Stimulated activated naive CD8-positive, alpha-beta T cell treated with anti-CD3 and anti-CD28 coated beads, Interleukin-15, Interleukin-2, amounts not matched to agents 100 U/mL and 50 U/mL, for 24 hours (primary cell): ENCODE measurements at places on chromosomes 12 and 14.

GRCh38 chr12:27331927-27332324 lies 710 bp upstream of the BMAL2 start:
- no peak for DNase-seq

DNA sequence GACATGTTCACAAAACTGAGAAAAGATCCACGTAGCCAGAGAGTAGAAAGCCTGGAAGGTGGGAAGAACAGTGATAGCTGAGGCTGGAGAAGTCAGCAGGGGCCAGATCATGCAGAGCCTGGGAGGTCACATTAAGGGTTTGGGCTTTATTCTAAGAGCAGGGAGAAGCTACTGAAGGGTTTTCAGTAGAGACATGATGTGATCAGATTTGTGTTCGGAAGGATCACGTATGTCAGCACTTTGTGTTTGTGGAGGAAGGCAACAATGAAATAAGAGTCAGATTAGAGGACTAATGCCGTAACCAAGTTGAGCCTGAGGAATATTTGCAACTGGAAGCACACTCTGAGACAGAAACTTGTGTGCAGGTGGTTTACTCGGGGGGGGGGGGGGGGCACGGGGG lies 4.2 kb upstream of the PCK2 start:
- no peak for DNase-seq

DNA sequence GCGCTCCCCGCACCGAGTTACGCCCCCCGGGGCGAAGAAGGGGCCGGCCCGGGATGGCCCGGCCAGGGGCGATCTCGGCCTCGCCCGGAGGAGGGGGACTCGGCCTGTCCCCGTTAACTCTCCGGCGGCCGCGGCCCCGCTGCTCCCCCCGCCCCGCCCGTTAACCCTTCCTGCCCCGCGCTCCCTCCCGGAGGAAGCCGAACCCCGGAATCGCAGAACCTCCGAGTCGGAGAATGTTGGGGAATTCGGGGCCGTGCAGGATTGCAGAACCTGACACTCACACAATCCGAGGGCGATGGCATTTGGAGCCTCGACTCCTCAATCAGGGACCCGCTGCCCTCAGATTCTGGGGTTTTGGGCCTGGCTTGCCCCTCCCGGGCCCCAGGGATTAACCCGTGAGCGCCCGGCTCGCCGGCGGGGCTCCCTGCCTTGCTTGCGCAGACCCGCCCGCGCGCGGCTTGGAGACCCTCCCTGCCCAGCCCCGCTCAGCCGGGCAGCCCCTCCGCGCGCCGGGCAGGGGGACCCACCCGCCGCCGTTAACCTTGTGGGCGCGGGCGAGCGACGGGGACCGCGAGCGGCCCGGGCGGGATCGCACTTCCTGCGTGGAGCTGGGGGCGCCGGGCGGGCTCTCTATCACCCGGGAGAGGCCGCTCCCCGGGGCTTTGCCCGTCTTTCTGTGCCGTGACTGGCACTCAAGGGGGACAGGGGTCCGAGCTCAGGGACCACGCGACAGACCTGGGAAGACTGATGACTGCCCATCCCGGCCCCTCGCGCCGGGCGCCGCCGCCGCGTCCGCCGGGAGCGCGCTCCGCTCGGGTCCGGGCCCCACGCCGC lies 18.8 kb downstream of the BEGAIN start:
- DNase-seq = no peak

- DNase-seq = no peak
Observed at GRCh38 chr14:95121911-95122620, 35.3 kb downstream of the DICER1 start.

DNA sequence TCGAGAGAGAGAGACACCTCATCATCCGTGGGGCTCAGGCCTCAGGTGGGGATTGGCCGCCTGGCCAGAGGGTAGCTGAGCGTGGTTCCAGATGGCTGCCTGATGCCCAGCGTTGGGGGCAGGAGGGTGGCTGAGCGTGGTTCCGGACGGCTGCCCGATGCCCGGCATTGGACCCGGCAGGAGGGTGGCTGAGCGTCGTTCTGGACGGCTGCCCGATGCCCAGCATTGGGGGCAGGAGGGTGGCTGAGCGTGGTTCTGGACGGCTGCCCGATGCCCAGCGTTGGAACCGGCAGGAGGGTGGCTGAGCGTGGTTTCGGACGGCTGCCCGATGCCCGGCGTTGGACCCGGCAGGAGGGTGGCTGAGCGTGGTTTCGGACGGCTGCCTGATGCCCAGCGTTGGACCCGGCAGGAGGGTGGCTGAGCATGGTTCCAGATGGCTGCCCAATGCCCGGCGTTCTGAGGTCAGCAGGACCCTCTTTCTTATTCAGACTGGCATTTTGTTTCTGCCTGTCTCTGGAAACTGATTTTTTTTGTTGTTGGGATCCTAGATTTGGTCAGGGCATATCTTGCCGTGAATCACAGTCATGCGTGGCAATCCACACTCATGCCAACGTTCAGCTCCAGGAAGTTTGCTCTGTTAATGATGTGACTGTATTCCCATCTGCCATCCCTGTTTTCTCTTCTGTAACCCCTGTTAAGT lies 40.7 kb downstream of the GALNT9 start:
- DNase-seq = no peak

GRCh38 chr14:20855652-20856291 lies 35.4 kb upstream of the RNASE3 start:
- DNase-seq = peak; percentile 27

DNA sequence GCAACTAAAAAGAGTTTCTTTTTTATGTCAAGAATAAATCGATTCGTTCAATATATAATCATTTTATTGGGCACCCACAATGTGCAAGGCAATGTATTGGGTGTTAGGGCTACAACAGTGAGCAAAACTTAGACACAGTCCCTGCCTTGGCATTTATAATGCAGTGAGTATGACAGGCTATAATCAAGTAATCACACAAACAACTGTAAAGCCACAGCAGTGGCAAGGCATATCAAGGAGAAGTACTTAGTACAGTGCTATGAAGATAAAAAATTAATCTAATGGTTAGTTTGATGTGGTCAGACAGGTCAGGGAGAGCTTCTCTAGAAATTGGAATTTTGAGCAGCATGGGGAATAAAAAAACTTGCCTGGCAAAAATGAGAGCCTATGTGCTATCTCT lies 39.5 kb upstream of the OTOGL start:
- DNase-seq = no peak

DNA sequence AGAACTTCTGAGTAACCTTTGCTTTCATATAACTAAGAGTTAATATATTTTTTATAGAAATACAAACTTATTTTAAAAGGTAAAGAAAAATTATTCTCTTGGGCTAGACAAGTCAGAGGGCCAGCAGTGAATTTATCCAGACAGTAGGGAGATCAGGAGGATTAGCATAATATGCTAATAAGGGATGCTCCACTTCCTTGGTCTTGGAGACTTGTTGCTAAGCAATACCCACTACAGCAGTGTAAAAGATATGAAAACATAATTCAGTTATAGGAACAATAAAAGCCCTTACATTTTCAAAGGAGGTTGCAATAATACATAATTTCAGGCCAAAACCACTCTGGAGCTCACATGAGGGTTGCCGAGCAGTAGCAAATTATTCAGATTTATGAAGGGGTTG lies 615.6 kb downstream of the KCNH5 start:
- DNase-seq = no peak

DNA sequence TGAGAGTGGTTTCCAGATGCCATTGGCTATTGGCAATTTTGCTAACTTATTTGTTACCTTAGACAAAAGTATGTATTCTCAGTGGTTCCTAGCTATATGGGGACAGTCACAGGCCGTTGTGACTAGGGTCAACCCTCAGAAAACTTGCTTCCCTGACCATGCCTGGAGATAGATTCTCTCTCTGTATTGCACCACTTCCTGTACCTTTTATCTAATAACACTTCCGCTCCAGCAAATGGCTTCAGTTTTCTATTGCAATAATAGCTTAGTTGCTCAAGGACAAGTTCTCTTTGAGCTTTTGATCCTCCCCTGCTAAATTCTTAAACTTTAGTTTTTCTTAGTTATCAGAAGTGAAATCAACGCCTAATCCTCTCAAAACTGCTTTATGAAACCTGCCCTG lies 338.0 kb downstream of the RMST start:
- no peak for DNase-seq

DNA sequence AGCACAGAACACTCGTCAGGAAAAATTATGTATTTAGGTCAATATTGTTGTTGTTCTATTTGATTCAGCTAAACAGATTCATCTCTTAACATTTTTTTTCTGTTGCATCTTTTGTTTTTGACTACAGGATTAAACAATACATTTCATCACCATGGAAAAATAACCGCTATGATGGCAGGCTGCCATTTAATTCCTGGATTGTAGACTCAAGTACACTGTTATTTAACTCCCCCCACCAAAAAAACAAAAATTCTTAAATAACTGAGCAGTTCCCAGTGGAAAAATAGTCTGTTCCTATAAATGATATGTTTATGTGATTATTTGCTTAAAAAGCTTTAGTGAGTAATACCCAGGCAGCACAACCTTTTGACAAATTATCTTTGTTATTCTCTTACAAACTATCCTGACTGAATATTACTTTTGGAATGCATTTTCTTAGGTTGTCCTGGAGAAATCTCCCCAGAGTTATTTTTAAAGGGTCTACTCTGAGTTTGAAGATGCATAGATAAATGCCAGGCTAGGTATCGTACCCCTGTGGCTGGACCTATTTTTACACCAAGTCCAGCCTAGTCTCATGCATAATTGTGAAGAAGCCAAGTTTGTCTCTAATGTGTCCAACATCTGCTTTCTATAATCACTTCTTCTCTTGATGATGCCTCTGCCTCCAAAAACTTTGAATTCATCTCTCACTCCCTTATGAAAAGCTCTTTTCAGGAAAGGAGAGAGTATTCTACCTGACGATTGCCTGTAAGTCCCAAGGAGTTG lies 3.7 kb downstream of the KERA start:
- DNase-seq = no peak

- no peak for DNase-seq
Observed at GRCh38 chr12:4762773-4763172, 42.6 kb downstream of the GALNT8 start.

DNA sequence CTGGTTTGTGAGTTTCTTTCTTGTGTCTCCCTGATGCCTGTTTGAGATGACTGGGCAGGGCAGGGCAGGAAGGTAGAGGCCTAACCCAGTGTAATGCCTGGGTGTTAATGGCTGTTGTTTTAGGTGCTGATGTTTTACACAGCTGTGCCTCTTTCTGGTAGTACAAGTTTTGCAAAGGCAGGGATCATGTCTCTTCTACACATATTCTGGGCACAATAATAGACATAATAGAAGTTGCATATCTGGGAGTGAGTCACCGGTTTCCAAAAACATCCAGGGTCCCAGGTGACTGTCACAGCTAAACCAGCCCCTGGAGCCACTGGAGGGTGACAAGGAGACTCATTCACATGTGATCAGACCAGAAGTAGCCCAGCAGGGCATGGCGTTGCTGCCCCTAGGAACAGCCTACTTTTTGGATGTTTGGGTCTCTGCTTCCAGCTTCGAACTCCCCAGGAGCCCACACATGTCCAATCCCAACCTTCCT lies 18.1 kb downstream of the TPCN1 start:
- DNase-seq = no peak

DNA sequence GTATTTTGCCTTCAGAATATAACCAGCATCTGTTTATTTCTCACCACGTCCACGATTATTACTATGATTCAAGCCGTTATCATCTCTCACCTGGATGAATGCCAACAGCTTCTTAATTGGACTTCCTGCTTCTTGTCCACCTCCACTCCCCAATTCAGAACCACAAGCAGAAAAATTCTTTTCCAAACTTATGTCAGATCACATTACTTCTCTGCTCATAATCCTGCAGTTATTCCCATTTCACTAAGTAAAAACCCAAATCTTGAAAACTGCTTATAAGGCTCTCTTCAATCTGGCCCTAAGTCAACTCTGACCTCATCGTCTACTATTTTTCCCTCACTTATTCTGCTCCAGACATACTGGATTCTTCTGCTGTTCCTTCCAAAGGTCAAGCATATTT lies 2.0 kb downstream of the CRY1 start:
- no peak for DNase-seq
